ENCODE measurements at places on chromosomes 16 and 17.
A peak's percentile ranks its signal among the peaks of the same experiment; 100 is the strongest.

DNA sequence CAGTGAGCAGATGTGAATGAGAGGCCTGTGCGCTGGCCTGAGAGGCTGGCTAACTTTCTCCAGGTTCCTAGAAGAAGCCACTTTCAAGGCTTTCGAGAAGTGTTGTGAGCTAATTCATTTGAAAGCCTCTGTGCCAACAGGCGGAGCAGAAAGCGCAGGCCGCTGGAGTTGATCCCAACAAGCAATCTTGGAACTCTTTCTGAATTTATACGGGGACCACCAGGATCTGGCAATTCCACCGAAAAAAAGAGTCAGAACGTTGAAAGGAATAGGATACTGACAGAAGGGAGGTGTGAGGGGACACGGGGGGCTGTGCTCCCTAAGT lies 71.3 kb upstream of the METRNL start:
- DNase-seq, result no peak

GRCh38 chr17:17552351-17553216 lies 38.9 kb downstream of the PEMT start:
- peak; percentile 75 for DNase-seq

DNA sequence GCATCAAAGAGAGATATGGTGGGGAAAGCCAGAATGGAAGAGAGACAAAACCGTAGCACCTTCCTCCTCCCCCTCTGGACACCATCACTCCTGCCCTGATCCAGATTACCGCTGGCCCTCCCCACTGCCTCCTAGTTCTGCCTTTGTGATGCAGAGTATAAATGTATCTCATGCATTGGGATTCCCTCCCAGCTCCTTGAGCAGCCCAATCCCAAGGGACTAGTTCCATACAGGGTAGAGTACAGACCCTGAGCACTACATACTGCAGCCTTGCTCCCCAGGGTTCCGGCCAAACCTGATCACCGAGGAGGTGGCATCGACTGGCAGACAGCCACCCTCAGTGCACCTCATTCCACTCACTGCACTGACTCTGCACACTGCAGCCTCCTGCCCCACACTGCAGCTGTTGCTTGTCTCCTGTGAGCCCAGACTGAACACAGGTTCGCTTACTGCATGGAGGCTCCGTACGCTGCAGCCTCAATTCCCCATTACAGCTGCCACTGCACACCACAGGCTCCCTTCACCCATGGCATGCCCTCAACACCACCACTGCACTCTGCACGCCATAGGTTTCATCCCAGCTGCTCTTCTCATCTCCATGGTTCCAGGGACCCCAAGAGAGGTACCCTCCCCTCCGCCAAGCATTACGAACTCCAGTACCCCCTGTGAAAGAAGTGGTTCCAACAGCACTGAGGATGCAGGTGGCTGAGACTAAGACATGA lies 1.7 kb upstream of the THRA start:
- no peak for DNase-seq

- DNase-seq, result no peak
Observed at GRCh38 chr16:9098377-9099090, 7.1 kb downstream of the HAPSTR1 start.

DNA sequence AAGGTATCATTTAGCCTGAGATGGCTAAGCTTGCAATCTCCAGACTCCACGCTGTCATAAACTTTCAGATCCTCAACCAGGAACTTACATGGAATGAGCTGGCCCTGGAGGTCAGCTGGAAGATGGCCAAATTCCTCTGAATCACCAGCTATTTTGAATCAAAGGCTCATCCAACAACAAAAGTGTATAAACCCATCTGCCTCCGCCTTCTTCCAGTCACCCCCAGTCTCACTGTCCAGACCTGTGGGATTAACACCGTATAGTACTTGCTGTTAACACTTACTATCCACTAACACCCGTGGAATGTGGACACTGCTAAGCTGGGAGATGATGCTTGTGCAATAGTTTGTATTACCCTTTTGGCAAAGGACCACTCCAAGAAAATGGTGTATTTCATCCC lies 1.9 kb upstream of the LCMT1 start:
- no peak for DNase-seq

GRCh38 chr16:31201582-31202413 lies 762 bp downstream of the PYCARD start:
- DNase-seq, result peak; percentile 50

- peak; percentile 96 for DNase-seq
Observed at GRCh38 chr17:58331815-58332777, 3.5 kb upstream of the TSPOAP1 start.

DNA sequence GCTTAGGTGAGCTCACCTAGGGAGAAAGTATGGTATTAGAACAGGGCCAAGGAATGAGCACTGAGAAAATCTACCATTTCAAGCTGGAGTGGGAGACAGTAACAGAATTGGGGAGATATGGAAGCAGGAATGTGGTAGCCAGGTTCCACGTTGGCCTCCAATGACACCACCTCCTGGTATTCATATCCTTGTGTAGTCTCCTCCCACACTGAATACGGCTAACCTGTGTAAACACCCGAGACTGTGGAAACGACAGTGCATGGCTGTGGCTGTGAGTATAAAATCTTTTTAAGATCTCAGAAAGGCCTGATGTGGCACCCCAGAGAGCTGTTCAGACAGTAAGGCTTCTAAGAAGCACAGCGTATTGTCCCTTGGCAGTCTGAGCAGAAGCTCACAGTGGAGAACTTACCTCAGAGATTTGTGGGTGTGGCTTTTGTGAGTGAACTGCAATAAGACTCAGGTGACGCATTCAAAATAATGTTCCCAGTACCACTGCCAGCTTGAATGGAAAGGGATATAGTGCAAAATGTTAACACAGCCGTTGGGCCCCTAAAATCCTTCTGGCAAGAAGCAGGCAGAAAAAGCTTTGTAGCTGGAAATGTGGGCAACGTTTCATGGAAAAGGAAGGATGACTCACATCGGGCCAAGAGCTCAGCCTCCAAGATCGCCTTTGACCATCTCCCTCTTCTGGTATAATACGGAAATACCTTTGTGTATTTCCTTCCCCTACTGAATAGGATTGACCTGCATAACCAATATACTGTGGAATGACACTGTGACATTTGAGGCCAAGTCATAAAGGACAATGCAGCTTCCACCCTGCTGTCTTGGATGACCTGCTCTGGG lies 14.4 kb downstream of the SDR42E1 start:
- no peak for DNase-seq

DNA sequence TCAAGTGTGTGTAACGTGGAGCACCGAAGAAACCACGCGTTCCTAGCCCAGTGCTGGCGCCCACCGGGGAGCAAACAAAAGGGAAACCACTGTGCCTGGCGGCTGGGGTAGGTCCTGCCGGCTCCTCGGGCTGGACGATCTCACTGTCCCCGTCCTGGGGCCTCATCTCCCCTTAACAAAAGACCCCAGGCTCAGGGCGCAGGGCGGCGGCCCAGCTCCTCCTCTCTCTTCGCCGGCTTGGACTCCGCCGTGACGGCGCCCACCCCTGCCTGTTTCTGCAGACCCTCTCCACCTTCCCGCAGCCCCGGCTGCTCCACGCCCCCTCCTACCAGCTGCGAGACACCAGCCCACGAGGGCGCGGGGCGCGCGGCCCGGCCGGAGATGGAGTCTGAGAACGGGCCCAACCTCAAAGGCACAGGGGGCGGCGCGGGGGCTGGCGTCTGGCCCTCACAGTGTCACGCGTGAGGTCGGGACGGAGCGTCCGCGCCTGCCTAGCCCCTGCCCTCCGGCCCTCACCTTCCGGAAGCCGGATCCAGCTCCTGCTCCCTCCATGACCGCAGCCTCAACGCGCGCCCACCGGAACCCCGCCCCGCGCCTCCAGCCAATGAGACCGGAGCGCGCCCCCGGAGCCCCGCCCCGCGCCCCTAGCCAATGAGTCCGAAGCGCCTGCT lies at the start of gene CENPX:
TSS of gene CENPX (minus strand) at position 569 of the 671 bp plus-strand sequence. CDS start at position 552, 17 bp downstream.
- no peak for DNase-seq

DNA sequence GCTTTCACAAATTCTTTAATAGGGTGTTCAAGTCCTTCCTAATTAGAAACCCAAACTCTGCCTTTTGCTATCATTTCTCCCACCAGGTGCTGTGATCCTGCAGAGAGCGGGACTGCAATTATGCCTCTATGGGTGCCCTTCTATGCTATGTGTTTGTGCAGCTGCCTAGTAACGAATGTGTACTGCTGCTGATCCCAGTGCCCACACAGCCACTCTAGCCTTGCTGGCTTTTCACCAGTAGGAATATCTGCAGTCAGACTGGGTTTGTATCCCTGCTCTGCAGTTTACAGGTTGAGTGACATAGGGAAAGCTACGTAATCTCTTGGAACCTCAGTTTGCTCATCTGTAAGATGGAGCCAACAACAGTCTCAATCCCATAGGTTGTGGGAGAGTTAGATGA lies 179.6 kb upstream of the IRX3 start:
- DNase-seq, result no peak

- no peak for DNase-seq
Observed at GRCh38 chr17:13759518-13760335, 158.0 kb upstream of the HS3ST3A1 start.

GRCh38 chr17:67482764-67483163 lies 105.7 kb downstream of the PITPNC1 start:
- DNase-seq, result no peak

DNA sequence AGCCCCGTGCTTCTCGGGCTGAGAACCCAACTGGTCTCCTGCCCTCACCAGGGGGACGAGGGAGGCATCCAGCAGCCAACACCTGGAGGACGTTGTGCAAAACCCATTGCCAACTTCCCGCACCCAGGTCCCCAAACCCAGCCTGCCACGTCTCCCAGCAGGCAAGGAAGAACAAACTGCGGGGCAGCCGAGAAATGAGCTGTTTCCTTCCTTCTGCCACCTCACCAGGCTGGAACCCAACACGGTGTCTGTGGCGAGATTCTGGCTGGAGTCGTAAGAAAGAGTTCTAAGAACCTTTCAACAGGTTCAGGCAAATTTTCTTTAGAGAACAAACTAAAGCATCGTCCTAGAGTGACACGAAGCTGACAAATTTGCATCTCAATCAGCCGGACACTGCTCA lies 3.6 kb downstream of the SLC43A2 start:
- no peak for DNase-seq
